Stimulated activated CD4-positive, alpha-beta T cell treated with anti-CD3 and anti-CD28 coated beads, Interleukin-1b, Interleukin-23, amount 100 ng/mL, for 1 hour (primary cell): ENCODE measurements at places on chromosomes 4 and X.

- no peak for DNase-seq
These were observed 348.5 kb upstream of the FTHL17 start for GRCh38 chrX:31420302-31420701.

- no peak for DNase-seq
These were observed 114.5 kb downstream of the ADRA2C start for GRCh38 chr4:3880615-3881120.

DNA sequence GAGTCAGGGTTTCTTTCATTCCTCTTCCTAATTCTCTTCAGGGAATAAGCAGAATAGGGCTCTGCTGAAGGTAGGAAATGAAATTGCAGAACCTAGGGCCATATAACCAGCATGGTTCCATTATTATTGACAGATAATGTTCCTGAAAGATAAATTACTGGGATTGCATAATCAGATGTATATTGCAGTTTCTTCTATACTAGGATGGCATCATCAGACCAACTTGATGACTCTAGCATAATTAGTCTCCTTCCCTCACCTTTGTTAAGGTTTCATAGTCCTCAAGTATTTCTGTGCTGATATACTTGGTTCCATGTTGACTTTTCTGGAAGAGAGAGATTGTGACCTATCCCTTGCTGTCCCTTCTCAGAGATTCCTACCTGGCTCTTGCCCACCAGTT, 492.3 kb upstream of the LCORL start:
- DNase-seq = no peak

DNA sequence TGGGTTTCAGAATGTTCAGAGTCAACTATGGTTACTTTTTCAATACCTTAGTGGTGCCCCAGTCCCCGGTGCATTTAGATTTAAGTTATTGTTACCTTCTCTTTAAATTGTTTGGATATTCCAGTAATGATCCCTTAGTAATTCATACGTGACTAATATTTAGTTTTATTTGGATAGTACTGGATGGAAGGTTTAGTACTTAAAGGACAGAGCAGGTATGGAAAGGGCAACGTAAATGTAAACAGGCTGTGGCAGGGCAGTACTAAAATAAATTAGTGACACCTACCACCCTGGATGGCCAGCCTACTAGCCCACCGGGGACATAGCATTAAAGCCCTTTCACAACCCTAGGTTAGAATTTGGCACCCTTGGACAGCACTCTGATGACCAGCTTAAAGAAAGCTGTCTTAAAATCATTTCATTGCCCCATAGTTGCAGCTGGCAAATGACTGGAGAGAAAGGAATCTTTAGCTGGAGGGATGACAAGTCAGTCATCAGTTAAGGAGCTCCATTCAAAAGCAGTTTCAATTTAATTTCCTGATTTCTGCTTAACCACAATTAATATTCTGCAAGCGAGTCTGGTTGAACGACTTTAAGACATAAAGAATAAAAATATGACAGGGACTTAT, 16.4 kb downstream of the PLP1 start:
- no peak for DNase-seq

DNA sequence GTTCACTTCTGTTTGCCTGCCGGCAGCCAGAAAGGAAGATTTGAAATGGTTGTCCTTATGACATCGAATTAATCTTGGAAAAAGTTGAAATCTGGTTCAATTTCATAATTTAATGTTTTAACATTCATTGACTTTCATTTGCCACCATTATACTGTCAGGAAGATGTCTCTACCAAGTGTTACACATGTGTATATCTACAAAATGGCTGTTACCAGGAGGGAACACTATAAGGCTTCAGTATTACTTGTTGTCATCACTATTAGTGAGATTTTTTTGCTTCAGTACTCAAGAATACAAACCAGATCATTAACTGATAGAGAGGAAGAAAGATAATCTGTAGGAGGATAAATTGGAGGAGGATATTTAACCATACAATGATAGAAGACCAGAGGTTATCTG, 71.2 kb downstream of the TSPAN7 start:
- DNase-seq = no peak

- no peak for DNase-seq
These were observed 271.9 kb downstream of the GPM6A start for GRCh38 chr4:175540151-175540550.

DNA sequence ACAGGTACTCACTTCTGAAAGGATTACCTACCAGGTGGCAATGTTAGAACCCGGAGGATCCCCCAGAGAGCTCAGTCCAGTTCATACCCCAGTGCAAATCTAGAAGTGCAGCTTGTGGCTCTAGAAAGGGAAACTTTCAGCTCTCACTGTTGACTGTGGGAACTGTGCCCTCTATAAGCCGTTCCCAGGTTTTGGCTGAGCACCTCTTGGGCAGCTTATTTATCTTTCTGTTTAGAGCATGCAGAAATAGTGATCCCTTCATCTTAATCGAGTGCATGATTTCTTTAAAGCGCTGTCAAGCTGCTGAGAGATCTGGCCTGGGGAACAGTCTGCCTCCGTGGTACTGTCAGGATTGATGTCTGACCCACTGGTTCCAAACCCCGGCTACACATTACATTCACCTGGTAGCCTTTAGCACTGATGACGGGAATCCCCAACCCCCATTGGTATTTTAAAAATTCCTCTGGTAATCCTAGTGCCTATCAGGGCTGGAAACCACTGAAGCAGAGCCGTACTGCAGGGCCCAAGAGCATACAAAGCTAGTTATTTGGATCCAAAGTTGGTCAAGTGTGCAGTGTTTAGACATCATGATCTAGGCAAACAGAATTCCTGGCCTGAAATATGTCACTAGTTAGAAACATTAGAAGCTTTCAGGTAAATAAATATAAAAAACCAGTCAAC, 103.2 kb downstream of the KLHL8 start:
- no peak for DNase-seq

DNA sequence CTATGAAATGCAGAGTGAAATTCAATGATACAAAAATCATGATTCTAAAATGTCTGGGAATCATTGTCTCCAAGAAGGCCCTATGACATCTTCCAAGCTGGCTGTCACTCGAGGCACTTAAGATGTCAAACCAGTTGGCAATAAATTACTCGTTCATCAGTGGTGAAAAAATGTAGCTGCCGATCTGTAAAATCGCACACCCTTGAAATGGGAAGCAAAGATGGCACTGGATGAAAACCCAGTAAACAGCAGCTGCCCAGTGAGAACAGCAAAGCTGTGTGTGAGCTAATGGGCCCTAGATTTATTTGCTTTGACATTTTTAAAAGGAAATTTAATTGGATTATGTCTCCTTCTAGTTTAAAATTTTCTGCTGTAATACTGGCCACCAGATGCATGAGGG, 181.9 kb upstream of the NDP start:
- no peak for DNase-seq

DNA sequence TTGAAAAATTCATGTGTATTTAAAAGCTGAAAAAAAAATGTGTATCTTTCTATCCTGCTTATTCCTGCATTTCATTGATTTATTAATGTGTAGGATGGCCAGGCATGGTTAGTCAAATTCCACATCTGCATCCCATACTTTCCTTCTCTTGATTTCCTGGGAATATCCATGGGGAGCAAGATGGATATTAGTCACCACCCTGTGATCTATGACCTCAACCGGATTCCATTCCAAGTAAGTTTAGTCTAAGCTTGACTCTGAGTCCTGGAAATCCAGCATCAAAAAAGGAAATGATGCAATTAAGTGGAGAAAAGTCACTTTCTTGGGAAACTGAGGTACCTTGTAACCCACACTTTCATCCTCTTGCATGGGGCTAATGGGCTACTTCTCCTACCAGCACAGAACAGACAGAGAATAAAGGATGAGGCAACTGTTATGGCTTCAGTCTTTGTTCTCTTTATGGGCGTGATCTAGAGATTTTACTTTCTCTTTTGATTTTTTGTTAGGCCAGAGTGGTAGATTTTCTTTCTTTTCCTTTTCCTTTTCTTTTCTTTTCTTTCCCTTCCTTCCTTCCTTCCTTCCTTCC, 17.1 kb upstream of the BEX4 start:
- DNase-seq = no peak

DNA sequence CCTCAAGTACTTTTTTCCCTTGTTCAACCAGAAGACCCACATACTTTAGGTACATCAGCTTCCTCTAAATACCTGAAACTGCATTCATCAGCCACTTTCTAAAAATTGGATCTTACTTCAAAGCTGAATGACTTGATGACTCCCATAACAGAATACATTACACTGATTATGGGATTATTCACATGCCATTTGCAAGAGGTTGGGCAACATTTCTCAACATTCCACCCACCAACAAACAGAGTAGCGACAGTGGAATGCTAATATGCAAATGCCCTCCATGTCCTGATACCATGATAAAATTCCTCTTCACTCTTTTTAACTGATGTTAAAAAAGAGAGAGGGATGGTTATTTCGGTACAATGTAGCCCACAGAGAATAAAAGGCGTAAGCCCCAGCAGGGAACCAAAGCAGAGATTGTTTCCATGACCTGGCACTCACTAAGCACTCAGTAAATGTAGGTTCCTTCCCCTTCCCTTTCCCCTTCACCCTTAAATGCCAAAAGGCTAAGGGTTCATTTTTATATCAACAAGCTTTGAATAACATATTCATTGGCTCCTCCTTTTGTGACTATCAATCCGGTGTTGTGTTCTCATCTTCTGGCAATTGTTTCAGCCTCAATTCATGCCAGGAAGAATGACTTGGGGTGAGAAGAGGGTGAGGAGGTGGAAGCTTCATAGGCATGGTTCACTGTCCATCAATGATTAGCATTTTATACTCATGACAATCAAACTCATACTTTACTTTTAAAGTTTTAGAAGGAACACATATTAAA, 317.2 kb downstream of the DHX15 start:
- DNase-seq = no peak

DNA sequence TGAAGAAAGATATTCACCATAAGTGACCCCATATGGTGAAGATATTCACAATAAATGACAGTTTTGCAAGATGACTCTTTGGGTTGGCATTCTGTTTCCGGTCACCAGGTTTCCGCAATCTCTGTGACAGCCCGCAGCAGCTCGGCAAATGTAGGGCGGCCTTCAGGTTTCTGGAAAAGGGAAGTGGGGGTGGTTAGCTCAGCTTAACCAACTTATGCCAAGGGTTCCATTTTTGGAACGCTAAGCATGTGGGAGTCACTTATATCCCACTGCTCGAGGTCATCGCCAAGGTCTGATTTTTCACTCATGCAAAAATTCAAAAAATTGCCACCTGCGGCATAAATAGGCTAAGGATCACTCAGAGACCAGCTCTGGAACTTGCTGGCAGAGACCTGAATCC, 51.0 kb downstream of the NIPAL1 start:
- no peak for DNase-seq

DNA sequence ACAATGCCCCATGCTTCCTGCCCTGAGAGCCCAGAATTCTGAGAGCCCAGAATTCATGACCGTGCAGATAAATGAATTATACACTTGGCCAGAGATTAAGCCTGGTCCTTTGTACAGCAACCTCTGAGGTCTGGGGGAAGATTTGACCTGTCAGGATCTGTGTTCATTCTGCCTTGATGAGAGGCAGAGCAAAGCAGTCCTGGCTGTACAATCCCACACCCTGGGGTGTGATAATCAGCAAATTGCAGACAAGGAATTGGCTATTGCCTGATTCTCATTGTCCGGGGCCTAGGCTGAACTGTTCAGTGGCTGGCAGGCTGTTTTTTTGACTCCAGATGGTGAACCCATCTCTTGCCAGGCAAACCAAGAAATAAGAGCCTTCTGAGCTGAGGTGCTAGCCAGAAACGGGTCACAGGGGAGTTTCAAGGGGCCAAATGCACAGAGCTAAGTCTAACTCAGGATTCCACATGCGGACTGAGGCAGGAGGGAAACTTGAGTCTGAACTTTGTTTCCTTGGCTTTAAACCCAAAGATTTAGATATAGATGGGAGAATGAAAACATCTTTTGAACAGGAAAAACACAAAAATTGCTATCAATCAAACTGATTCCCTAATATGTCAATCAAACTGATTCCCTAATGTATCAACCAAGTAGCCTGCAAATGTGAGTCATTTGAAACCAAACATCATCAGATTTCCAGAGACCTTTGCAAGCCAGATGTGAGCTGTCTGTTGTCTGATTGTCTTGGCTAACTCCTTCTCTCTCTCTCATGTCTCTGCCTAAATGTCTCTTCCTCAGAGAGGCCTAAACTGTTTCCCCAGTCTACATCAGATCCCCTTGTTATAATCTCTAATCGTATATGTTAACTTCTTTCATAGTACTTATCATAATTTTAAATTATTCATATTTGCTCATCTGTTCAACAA, 159.3 kb downstream of the ATG4A start:
- DNase-seq = no peak

- no peak for DNase-seq
These were observed 298.6 kb upstream of the LDB2 start for GRCh38 chr4:17197070-17197469.

GRCh38 chrX:24480400-24480865, 15.3 kb downstream of the PDK3 start:
- no peak for DNase-seq

DNA sequence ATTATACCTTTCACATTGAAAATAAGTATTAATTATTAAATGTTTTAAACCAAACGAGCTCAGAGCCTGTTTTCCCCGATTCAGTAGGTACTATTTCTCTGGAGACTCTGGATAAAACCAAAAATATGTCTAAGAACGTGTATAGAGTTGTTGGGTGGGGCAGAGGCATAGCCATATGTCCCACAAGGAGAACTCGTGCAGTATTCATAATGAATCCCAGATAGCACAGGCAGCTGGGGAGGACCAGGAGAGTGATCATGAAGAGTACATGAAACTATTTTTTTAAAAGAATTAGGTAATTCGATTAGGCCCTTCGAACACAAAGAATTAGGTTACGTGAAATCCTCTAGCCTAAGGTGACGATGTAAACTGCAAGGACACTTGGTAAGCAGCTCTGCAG, 76.1 kb downstream of the CLDN22 start:
- DNase-seq = no peak

GRCh38 chr4:88690355-88690754, 7.3 kb downstream of the NAP1L5 start:
- DNase-seq = no peak

DNA sequence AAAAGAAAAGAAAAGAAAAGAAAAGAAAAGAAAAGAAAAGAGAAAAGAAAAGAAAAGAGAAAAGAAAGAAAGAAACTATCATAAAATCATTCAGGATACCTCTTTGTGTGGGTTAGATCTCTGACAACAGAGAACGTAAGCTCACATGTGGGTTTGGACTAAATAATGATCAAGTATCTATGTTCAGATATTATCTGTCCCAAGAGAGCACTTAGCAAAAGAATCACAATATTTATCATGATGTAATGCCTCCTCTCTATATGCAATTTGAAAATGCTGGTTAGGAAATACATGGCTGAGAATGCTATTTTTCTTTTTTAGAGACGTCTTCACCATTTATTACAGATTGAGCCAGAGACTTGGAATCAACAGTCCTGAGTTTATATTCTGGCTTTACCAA, 191.3 kb downstream of the KCNIP4 start:
- DNase-seq = no peak

- DNase-seq = no peak
These were observed 108.5 kb downstream of the HMX1 start for GRCh38 chr4:8762951-8763735.

GRCh38 chr4:143289370-143289769, 47.3 kb upstream of the GAB1 start:
- DNase-seq = no peak

GRCh38 chr4:100525686-100526085, 7.9 kb upstream of the EMCN start:
- DNase-seq = no peak
